ENCODE measurements at places on chromosomes 11 and 22.

- DNase-seq: no peak
Measured at GRCh38 chr22:49310354-49310753, 517.3 kb downstream of the BRD1 start.

GRCh38 chr11:119166368-119167076 lies 2.0 kb upstream of the NLRX1 start:
- DNase-seq: no peak

DNA sequence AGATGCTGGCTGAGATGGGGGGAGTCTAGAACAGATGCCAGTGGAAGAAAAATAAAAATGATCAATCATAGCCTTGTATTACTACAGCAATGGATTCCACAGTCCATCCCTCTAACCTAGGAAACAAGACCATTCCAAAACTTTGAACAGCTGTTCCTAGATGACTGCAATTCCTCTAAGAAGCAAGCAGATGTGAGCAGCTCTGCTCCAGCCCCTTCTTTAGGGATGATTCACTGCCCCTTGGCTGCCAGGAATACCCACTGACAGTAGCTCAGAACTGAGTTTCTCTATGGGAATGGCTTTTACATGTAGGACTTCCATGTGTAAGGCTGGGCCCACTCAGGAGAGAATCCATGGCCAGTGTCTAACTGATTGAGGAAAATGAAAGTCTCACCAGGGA lies 943.9 kb downstream of the OPCML start:
- DNase-seq: no peak

DNA sequence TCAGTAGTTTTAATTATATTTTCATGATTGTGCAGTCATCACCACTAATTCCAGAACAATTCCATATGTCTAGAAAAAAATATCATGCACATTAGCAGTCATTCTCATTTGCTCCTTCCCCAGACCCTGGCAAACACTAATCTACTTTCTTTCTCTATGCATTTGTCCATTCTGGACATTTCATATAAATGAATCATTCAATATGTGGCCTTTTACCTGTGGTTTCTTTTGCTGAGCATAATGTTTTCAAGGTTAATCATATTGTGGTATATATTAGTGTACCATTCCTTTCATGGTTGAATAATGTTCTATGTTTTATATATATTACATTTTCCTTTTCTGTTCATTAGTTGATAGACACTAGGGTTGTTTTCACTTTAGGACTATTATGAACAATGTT lies 811.1 kb upstream of the RAG2 start:
- DNase-seq: no peak

DNA sequence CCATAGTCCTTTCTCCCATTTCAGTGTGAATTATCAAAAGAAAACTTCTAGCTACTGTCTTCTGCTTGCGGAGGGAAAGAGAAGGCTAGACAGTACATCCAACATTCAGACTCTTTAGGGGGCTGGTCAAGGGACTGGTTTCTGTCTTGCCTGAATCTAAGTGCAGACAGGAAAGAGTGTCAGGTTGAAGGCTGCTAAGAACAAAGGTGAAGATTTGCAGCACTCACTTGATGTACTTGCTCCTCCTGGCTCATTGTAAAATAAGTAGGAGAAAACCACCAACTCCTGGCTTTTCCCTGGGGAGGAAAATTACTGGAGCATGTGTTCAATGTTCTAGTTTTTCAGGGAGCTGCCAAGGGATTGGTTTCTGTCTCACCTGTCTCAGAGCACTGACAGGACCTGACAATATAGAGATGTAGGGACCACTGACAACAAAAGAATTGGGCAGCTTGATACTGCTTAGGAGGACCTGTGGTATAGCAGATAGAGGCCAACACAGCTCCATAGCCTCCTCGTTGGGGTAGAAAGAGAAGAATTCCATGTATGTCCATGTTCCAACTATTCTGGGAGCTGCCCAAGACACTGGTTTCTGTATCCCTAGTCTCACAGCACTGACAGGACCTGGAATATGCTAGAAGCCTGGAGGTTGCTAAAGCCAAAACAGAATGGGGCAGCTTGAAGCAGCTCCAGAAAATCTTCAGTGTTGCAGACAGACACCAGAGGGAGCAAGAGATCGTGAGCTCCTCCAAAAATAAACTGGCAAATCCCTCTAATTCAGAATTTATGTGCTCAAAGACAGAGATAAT lies 39.7 kb upstream of the MMP12 start:
- DNase-seq: no peak

DNA sequence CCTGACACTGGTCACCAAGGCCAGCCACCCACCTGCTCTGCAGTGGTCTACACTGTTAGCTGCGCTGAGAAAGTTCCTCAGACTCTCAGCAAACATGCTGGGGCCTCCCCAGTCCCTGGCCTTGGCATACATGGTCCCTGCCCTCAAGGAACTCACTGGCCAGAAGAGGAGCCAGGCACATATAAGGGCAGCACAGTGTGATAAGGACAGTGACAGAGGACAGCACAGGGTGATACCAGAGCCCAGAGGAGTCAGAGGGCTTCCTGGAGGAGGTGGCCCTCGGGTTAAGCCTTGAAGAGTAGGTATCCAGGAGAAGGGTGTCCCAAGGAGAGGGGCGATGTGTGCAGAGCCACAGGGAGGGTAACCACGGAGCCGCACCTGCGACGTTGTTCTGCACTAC lies 624 bp downstream of the ART1 start:
- DNase-seq: no peak

DNA sequence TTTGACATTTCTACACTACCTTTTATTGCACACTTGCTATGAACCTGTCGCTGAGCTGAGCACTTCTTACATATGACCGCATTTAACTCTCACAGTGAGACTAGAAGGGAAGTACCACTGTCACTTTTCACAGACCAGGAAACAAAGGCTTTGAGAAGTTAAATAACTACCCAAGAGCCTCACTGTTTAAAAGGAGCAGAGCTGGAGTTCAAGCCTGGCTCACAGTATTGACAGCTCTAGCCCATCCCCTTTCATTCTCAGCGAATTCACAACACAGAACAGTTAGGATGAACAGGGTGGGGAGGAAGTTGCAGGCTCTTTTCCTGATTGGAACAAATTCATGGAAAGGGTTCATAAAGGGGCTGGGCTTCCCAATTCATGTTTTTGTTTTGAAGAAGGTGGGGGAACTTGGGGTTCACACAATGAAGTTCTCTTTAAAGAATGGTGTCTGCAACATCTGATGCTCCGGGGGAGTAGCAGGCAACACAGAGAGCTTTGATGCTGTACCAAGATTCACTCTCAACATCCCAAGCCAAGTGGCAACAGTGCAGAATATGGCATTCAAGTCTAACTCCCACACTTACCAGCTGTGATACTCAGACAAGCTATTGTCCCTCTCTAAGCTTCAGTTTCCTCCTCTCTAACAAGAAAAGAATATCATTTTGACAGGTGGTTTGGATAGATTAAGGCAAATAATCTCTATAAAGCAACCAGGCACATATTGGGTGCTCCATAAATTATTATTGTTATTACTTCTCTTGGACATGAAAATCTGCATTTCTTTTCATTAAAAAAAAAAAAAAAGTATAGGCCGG lies 17.2 kb downstream of the SCGB1A1 start:
- no peak for DNase-seq

DNA sequence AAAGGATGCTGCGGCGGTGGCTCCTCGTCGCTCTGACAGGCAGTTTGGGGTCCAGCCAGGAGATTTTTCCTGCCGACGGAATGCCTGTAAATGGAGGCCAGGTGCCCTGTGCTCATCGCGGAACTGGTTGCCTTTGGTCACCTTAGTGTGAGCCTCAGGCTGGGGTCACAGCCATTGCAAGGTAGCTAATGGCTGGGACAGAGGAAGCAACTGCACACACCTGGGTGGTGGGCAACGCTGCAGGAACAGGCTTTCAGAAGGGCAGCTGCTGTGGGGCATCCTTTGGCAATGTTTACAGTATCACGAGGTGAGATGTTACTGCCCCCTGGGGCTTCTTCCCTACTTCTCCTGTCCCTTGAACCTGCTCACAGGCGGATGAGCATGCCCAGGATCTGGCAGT lies 205.5 kb downstream of the GRIK4 start:
- no peak for DNase-seq
